ENCODE measurements at places on chromosomes 5 and 9.

DNA sequence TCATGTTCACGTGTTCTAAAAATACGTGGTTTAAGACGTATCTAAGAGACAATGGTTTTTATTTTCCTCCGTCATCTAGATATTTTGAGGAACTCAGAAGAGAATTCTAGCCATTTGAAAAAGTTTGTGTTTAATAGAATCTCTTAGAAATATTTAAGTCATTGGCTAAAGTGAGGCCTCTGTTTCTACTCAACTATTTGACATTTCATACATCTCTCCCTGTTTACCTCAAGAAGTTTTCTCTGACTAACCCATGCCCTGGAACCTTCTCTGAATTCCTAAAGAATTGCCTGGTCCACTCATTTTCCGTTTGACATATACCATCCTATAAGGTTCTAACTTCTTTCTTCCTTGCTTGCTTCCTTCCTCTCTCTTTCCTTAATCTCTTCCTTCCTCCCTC, 178.7 kb downstream of the SNCAIP start:
- no peak for DNase-seq

DNA sequence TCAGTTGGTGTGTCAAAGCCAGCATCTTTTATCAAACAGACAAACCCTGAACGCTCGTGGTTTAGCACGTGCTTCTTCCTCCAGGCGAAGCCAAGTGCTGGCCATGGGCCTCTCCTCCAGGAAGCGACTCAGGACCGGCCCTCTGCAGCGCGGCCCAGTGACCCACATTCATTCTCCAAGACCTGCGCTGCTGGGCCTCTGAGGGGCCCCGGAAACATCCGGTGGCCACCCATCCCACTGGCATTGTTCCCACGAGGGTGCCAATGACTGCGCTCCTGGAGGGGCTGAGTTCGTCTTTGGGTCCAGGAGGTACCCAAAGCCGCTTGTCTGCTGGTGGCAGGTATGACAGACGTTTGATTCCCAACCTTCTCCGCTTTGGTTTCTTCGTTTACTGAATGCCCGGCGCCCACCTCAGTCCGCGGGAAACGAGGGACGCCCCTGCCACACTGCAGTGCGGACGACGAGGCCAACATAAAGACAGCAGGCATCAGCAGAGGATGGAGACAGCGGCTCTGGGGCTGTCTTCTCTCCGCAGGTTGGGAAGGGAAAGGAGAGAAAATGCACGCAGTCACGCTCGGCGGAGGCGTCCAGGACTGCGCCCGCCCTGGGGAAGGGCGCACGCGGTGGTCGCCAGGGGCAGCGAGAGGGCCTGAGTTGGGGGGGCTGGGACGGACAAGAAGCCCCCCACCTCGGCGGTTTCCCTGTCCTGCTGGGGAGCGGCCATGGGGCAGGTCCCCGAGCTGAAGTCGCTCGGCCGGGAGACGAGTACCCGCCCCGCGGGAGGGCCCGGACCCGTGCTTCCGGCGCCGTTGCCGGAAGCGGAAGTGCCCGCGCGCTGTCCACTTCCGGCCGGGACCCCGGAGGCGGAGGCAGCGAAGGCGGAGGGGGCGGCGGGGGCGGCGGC, at the start of gene EXOC3:
Gene EXOC3 (plus strand): TSS at position 842 of the 904 bp plus-strand sequence. CDS start 3,030 bp downstream, outside the sequence.
- peak; percentile 40 for DNase-seq

GRCh38 chr5:132684491-132684890, 10.7 kb downstream of the IL4 start:
- no peak for DNase-seq

GRCh38 chr5:113092683-113093082, 116.1 kb downstream of the DCP2 start:
- DNase-seq = no peak

- DNase-seq = no peak
Measured at GRCh38 chr5:109413458-109413857, 3.7 kb upstream of the PJA2 start.

- DNase-seq = no peak
Measured at GRCh38 chr5:175021841-175022625, 297.7 kb downstream of the MSX2 start.

DNA sequence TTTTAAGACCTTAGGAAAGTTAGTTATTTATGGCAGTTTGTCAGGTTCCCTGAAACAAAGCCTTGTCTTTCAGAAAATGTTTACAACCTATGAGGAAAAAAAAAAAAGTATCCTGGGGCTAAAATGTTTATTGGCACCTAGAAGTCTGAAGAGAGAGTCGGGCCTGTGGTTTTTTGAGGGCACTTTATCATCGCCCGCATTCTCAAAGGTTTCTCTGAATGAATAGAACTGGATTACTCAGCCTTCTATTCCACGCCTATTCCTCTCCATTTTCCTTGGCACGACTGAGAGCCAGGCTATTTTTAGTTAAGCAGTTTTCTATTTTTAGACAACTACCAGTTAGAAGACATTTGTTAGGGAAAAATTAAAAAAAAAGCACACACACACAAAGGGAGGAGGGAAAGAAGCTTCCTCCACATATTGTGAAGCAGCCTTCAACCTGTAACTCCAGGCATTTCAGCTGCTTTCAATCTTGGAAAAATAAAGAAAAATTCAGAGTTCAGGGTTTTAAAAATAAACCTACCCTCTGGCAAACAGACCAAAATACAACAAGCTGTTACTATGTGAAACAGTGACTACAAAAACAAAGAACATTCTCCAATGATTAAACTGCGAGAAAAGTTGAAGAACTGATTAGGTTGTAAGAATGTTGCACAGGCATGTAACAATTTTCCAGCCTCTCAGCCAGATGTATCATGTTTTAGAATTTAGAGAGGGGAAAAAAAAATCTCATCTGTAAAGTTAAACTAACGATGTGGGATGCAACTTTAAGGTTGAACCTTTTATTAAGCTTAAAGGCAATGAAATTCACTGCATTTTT, 97.0 kb downstream of the MEF2C start:
- DNase-seq = no peak

DNA sequence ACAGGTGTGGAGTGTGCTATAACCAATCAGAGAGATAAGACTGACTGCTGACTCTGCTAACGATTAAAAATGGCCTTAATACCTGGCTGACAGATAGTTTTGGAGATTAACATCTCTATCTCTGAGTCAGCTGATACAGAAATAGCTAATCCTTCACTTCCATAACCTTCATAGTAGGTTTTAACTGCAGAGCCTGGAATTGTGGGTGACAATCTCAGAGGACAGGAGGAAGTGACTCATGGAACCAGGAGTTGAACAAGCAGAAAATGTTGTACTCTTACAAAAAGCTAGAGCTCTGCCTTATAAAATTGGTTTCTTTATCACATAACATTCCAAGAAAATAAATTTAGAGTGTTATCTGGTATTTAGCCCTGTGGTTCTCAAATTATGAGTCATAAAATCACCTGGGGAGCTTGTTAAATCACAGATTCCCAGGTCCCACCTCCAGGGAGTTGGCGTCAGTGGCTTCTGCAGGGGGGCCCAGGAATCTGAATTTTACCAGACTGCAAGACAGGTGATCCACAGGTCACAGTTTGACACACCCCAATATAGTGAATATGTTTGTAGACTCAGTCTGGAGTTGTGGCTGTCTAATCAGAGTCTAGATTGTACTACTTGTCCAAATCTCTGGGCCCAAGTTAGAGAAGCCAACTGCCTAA, 44.4 kb upstream of the AFAP1L1 start:
- DNase-seq = no peak

- DNase-seq = no peak
Measured at GRCh38 chr5:120174089-120174488, 290.0 kb upstream of the PRR16 start.

DNA sequence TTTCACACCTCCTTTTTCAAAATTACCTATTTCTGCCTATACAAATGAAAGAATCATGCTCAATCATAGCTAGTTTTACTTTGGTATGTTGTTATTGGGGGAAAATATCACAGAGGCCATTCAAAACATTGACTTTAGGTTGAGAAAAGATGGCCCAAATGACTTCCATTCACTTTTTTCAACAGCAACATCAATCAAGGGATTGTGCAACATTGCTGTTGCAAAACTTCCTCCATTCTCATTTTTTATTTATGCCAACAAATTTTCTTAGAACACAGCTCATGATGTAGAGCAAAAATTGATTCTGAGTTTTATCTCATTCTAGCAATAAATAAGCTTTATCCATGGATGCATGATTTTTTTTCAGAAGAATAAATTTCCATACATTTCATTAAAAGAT, 93.6 kb upstream of the RORB start:
- DNase-seq = no peak

GRCh38 chr5:139763930-139764791, 31.4 kb upstream of the PSD2 start:
- no peak for DNase-seq

- DNase-seq = peak; percentile 28
Measured at GRCh38 chr5:57494104-57495098, 11.8 kb upstream of the ACTBL2 start.

- DNase-seq = no peak
Measured at GRCh38 chr9:112218908-112219307, 43.8 kb upstream of the SUSD1 start.

- no peak for DNase-seq
Measured at GRCh38 chr9:74576176-74576575, 79.0 kb downstream of the RORB start.

DNA sequence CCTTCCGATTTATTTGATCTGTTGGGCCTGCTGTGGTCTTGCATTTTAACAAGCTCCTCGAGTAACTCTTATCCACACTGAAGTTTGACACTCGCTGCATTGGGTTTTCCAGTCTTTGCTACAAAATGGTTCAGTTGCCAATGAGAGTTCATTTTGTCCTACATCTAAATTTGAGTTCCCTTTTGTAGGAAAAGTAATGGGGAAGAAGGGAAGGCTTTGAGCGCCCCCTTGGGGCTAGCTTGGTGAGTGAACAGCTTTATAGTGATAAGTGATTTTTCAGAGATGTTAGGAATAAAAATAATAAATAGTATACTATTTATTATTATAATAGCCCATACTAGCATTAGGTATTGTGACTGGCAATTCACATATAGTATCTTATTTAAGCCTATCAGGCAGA, 89.9 kb upstream of the GNAQ start:
- no peak for DNase-seq

DNA sequence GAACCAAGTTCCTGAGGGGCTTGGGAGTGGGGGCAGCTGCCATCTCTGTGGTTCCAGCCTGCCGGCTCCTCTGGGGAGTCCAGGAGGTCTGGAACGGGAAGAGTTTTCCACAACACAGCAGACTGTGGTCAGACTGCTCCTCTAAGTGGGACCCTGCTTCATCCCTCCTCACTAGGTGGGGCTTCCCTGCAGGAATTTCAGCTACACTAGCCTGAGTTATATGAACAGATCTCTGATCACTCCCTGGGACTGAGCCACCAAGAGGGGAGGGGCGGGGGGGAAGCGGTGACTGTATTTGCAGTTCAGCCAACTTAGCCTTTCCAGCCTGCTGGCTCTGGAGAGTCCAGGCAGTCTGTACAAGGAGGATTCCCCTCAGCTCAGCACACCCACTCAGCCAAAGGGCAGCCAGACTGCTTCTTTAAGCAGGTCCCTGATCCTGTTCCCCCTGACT, 19.4 kb downstream of the DTWD2 start:
- DNase-seq = no peak

Data from stimulated activated CD4-positive, alpha-beta T cell treated with anti-CD3 and anti-CD28 coated beads, Interleukin-15, amount 100 ng/mL, for 48 hours (primary cell).